ENCODE measurements at places on chromosomes 2 and 18.

DNA sequence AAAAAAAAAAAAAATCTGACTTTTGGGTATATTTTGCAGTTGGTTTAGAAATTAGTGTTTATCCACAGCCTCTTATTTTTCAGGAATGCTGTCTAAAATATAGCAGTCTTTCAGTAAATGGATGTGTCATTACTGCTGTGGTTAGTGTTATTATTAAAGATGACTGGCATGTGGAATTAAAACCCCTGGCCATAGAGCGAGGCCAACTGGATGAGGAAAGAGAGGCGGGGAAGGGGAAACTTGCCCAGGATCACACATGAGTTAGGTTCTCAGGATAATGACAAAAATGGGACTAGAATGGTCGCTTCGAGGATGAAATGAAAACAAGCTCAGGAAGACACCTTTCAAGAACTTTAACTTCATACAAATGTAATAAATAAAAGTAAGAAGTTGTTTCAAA is 57.4 kb upstream of the APCDD1 start:
- no peak for DNase-seq

DNA sequence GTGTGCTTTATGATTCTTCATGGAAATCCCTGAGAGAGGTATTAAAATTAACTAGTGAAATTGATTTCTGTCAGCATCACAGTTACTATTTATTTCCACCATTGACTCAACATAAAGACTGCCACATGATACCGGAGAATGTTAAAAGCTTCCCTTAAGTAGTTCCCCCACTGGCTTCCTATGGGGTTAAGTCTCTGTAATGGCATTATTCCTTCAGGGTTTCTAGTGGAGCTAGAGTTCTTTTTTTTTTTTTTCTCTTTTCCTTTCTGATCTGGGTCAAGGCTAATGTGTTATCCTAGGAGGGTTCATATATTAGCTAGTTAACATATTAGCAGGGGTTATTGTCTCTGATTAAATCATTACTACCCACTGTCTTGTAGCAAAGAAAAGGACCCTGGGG is 1919.1 kb upstream of the PIK3C3 start:
- no peak for DNase-seq

- peak; percentile 91 for DNase-seq
Observed at GRCh38 chr2:101558740-101559525, 84.0 kb upstream of the RFX8 start.

- no peak for DNase-seq
Observed at GRCh38 chr2:207978177-207978948, 47.0 kb downstream of the PLEKHM3 start.

- peak; percentile 93 for DNase-seq
Observed at GRCh38 chr2:150271952-150272802, 215.3 kb downstream of the RND3 start.

DNA sequence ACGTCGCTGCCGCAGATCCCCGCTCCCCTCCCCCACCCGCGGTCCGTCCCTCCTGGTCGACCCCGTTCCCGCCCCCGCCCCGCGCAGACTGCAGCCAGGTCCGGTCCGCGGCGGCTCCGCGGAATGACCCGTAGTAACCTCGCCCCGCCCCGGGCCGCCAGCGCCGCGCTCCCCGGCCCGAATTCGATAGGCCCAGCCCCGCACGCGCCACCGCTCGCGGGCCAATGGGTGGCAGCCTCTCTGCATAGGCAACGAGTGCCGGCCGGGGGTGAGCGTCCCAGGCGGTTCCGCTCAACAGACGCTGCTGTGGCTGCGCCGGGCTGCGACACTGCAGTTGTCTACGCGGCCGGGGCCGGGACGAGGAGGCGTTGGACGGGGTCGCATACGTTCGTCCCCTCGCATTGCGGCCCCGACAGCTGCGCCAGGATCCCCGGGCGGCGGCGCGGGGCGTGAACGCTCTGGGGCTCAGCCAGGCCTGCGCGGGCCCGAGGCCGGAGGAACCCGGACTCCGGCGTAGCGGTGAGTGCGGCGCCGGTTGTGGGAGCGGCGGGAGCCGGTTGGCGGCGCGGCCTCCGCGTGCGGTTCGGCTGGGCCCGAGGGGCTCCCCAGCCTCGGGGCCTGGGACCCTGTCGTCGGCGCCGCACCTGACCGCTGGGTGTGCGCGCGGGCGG is at the start of gene ACSL3:
ACSL3 (plus strand) TSS at position 297 of the 671 bp plus-strand sequence. CDS start 47,737 bp downstream, outside the sequence.
- DNase-seq, result peak; percentile 89

- no peak for DNase-seq
Observed at GRCh38 chr2:7075834-7076233, 158.6 kb downstream of the RNF144A start.

- DNase-seq, result peak; percentile 12
Observed at GRCh38 chr2:51013079-51013932, 18.6 kb downstream of the NRXN1 start.

DNA sequence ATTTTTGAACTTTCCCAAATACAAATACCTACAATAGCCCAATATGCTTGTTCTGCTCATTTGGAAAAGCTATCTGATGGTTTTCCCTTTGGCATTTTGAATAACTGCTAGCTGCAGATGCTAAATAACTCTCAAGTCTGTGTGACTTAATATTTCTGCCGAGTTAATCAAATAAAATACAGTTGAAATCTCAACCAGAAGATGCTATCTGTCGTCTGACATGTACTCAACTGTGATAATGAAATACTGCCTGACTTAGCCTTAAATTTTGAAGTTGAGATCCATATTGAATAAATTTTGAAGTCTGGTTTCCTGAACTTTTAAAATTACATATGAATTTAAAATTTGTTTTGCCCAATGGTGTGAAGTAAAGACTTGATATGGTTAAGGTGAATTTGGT is 204.4 kb upstream of the MEX3C start:
- no peak for DNase-seq

DNA sequence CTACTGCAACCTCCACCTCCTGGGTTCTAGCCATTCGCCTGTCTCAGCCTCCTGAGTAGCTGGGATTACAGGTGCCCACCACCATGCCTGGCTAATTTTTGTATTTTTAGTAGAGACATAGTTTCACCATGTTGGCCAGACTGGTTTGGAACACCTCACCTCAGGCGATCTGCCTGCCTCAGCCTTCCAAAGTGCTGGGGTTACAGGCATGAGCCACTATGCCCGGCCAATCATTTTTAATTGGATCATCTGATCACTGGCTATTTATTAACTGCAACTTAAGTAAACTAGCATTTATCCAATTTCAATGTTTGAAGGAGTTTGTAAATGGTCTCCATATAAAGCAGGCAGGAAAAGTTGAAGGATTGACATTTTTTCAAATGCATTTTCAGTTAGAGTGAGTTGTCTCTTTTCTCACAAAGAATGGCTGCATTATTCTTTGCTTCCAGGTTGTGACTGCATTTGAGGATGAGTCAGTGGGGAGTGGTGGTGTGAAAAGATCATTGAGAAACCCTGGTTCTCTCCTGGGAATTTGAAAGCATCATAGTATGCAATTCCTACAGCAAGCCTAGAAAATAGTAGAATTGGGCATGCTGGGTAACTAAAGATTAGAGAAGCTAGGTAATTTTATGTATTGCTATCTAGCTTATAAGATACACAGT is 431.1 kb upstream of the ZEB2 start:
- peak; percentile 88 for DNase-seq

GRCh38 chr18:9737472-9738121 is 29.5 kb downstream of the RAB31 start:
- DNase-seq, result peak; percentile 71

DNA sequence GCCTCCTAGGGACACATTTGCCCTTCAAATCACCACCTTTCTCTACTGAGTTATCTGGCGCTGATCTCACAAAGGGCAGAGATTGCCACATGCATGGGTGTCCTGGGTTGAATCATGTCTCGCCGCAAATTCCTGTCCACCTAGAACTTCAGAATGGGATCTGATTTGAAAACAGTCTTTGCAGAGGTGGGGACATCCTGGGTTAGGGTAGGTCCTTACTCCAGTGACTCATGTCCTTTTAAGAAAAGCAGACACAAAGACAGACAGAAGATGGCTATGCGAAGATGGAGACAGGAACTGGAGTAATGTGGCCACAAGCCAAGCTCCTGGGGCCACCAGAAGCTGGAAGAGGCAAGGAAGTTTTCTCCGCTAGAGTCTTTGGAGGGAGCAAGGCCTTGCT is 197.4 kb upstream of the SMIM21 start:
- DNase-seq, result no peak

GRCh38 chr2:18373081-18373480 is 187.4 kb downstream of the RDH14 start:
- DNase-seq, result no peak

- DNase-seq, result no peak
Observed at GRCh38 chr18:36811955-36812354, 16.8 kb downstream of the TPGS2 start.

GRCh38 chr18:45680066-45680690 is 43.8 kb upstream of the SLC14A1 start:
- no peak for DNase-seq

All from IMR-90 (cell line).